ENCODE measurements at places on chromosomes 7 and 10.

DNA sequence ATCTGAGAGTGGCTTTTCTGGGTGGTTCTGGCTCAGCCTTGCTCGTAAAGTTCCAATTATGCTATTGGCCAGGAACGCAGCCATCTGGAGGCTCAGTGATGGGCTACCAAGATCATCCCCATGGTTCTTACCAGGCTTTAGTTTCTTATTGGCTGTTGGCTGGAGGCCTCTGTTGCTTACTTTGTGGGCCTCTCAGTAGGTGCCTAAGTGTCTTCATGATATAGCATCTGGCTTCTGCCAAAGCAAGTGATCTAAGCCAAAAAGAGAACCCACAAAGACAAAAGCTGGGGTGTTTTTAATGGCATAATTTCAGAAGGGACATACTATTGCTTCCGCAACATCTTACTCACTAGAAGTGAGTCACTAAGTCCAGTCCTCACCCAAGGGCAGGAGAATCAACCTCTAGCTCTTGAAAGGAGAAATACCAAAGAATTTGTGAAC, 132.0 kb upstream of the MDFIC start:
- H3K4me3 ChIP-seq, result no peak overlapping the region
- H3K36me3 ChIP-seq, result no peaks in the 10 kb centered on the region
- DNase-seq, result no peak
- H3K4me1 ChIP-seq, result no peaks in the 10 kb centered on the region
- no peaks in the 10 kb centered on the region for H3K27me3 ChIP-seq

- H3K27me3 ChIP-seq, result no peaks in the 10 kb centered on the region
- H3K27ac ChIP-seq, result peak overlapping the region; percentile 3
- no peak overlapping the region for H3K4me3 ChIP-seq
- peaks cover 52% of the 10 kb centered on the region for H3K4me1 ChIP-seq
Measured at GRCh38 chr10:95476469-95477174, 84.5 kb downstream of the SORBS1 start.

DNA sequence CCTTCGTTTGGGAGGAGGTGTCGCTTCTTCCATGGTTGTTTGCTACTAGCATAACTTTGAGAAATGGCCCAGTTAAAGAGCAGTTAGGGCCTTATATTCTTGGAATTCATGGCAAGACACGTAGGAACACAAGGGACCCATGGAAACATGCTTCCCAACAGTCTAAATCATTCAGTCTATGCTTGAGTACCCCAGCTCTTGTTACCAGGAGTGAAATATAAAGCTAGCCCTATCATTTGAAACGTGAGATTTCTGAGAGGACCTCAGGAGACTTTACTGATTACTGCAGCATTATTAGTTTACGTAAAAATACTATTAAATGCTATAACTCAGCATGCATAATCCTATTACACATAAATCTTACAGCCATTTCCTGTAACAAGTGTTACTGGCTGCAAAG, 328.6 kb upstream of the CDC14C start:
- no peaks in the 10 kb centered on the region for H3K36me3 ChIP-seq
- no peak overlapping the region for H3K4me3 ChIP-seq
- no peaks in the 10 kb centered on the region for H3K27me3 ChIP-seq
- H3K4me1 ChIP-seq, result no peaks in the 10 kb centered on the region
- H3K27ac ChIP-seq, result no peak overlapping the region

DNA sequence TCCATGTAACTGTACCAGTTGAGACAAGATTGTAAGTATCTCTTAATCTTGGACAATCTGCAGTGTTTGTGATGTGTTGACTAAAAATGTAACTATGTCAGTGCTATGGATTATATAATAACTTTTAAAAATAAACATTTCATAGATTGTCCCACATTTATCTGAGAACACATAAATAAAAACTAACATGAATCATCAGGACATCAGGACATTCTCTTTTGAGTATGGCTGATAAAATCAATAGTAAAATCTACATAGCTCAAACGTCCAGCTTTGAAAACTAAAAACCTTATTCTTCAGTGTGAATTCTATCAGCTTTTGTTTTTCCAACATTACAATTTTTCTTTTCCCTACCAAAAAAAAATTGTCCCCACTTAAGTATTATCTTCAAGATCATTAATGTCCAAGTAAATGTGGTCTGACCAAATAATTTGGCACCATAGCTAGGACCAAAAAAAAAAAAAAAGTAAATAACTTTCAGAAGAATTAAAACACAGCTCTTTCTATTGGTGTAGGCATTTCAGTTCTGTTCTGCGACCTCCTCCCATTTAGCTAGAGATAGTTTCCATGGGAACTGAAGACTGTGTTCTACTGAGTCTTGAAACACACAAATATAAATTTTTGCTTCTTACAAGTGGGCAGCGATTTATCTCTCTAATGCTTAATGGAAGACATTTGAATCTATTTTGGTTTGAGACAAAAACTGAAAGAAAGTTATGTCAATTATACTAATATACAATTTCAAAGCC, 123.0 kb upstream of the SGCE start:
- no peak overlapping the region for H3K4me3 ChIP-seq
- H3K4me1 ChIP-seq, result peaks cover 6% of the 10 kb centered on the region
- no peaks in the 10 kb centered on the region for H3K36me3 ChIP-seq
- H3K27ac ChIP-seq, result no peak overlapping the region
- no peak for DNase-seq
